ENCODE measurements at places on chromosomes 3 and 15.

GRCh38 chr3:99317201-99317600 is 321.2 kb upstream of the COL8A1 start:
- DNase-seq: no peak

- DNase-seq: no peak
These were observed 426.5 kb upstream of the KCNMB2 start for GRCh38 chr3:178109691-178110090.

GRCh38 chr3:52085681-52086282 is 29.4 kb upstream of the DUSP7 start:
- DNase-seq: no peak

- DNase-seq: no peak
These were observed 34.7 kb downstream of the LMLN start for GRCh38 chr3:197994736-197995135.

DNA sequence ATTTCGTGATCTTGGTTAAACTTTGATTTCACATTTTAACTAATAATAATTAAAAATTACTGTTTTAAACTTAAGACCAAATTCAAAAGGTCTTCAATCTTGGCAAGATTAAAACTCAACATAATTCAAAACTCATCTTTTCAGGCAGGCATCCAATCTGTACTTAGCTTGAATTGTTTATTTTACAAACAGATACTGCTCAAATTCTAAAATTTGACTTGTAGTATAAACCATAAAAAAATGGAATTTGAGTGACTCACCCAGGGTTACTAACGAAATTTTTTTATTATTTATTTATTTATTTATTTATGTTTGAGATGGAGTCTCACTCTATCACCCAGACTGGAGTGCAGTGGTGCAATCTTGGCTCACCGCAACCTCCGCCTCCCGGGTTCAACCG is 64.4 kb downstream of the GAP43 start:
- DNase-seq: no peak

- DNase-seq: no peak
These were observed 8.8 kb downstream of the NEK10 start for GRCh38 chr3:27360113-27361078.

GRCh38 chr15:65903296-65904073 is 34.2 kb downstream of the RAB11A start:
- no peak for DNase-seq

DNA sequence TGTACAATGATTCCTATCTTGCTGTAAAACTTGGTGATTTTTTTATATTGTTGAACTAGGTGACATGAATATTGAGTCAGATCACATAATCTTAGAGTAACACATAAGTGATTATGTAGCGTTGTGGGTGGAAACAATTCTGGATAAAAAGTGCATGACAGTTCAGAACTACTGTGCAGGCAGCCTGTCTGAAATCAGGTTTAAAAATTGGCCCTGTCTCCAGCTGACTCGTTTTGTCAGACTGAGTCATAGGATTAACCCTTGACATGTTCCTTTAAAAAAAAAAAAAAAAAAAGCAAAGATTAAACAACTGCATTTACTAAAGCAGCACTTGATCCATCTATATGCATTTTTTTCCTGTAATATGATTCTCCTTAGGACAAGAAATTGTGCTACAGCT is 160.0 kb upstream of the CGNL1 start:
- DNase-seq: no peak

GRCh38 chr3:170956647-170957046 is 48.2 kb upstream of the EIF5A2 start:
- no peak for DNase-seq

- no peak for DNase-seq
These were observed 34.0 kb downstream of the PCSK6 start for GRCh38 chr15:101455291-101456025.

- DNase-seq: no peak
These were observed 311.0 kb downstream of the CHST2 start for GRCh38 chr3:143430568-143430967.

- no peak for DNase-seq
These were observed 86.6 kb downstream of the LINGO1 start for GRCh38 chr15:77546050-77546501.

DNA sequence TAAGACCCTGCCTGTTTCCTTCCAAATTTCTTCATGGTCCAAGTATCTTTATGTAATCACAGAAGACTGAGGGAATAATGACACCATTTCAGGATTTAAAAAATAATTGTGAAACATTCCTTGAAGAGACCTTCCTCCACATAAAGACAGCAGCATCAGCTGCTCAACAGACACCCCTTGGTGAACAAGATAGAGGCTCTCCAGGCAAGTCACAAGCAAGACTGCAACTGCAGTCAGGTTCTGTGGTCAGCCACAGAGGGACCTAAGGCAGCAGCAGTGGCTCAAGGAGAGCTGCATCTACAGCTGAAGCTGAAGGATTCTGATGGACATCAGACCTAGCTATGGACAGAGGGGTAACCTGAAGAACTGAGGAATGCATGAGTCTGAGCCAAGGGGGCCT is 97.2 kb upstream of the C3orf80 start:
- DNase-seq: no peak

DNA sequence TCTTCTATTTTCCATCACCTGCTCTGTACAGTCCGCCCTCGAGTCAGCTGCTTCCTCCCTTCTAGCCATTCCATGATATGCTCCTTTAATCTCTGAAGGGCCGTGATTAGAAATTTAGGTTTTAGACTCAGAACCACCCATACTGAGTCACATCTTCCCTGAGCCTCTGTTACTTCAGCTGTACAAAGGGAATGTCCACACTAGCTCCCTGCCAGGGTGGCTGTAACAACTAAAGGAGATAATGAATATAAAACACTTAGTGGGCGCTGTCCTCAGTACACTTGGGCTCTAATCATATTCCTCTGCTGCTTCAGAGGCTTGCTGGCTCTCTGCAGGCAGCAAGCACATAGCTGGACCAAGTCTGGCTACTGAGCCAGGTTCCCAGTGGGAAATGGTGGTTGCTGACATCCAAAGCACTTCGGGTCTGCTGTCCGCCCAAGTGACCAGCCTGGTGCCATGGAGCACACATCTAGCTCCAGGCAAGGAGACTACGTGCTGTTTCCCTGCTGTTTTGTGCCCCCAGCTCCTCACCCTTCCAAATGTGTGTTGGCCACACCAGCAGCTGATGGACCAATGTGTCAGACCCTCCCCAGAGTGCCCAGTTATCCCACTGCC is 901 bp upstream of the CHST14 start:
- no peak for DNase-seq

- DNase-seq: no peak
These were observed 36.7 kb downstream of the FLNB start for GRCh38 chr3:58044691-58045483.

DNA sequence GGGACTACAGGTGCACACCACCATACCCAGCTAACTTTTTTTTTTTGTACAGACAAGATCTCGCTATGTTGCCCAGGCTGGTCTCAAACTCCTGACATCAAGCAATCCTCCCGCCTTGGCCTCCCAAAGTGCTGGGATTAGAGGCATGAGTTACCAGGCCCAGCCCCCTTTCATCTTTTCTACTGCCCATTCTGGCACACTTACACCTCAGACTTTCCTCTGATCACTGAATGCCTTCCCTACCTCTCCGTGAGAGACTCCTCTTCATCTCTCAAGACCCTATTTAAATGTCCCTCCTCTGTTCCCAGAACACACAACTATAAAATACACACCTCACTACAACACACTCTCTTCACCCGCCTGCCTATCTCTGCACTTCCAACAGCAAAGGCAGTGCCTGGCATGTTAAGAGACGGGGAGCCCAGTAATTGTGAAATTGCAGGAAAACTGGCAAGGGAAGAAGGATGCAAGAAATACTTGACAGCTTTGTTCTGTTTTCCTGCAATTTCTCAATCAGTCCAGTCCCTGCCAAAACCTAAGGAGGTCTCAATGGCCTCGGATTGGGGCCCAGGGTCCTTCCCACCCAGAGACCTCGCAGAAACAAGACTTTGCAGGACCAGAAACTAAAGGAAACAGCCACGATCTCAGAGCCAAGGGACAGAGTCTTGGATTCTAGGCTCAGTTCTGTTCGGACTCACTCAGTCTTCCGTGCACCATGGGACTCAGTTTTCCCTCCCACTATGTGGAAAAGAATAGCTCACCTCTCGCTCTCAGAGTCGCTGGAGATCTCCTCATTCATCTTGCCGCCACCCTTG is 849 bp downstream of the RRP9 start:
- DNase-seq: no peak

- no peak for DNase-seq
These were observed 55.0 kb downstream of the TMEM212 start for GRCh38 chr3:171898192-171898591.

GRCh38 chr3:46987319-46987742 is 7.9 kb downstream of the NBEAL2 start:
- DNase-seq: no peak

GRCh38 chr15:94237903-94238302 is 6.5 kb downstream of the MCTP2 start:
- DNase-seq: no peak

DNA sequence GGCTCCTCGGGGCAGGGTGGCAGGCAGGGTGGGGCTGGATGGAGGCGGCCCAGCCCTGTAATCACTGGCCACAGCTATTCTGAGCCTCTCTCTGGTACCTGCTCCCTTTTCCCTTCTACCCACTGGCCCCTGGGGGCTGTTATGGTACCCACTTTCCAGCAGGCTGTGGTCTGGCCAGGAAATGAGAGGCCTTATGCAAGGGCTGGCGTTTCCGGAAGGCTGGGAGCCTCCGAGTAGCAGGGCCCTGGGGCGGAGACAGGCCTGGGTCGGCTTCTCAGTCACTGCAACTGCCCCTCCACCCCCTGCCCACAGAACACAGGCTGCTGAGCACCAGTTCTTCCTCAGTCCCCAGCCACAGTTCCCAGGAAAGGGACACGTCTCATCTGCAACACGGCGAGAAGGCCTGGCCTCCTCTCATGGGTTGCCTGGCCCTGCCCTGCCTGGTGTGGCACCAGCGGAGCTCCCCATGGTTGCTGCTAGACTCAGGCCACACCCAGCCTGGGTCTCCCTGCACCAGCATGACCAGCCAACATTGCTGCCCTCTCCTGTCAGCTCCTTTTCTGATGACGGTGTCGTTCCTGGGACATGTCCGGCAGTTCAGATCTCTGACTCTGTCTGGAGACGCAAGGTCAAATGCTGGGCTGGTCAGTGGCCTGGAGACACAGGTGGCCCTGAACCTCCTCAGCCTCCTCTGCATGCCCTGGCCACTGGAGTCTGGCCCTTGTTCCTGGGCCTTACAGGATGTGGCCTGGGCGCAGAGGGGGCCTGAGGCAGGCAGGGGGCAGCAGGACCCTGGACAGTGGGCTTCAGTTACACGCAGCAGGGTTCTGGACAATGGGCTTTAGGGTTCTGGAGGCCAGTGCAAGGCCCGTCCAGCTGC is 6.5 kb downstream of the CHST13 start:
- no peak for DNase-seq

- no peak for DNase-seq
These were observed 108.3 kb upstream of the UBE2E1 start for GRCh38 chr3:23697416-23697815.

GRCh38 chr15:23860290-23861245 is 173.5 kb upstream of the NDN start:
- DNase-seq: no peak

DNA sequence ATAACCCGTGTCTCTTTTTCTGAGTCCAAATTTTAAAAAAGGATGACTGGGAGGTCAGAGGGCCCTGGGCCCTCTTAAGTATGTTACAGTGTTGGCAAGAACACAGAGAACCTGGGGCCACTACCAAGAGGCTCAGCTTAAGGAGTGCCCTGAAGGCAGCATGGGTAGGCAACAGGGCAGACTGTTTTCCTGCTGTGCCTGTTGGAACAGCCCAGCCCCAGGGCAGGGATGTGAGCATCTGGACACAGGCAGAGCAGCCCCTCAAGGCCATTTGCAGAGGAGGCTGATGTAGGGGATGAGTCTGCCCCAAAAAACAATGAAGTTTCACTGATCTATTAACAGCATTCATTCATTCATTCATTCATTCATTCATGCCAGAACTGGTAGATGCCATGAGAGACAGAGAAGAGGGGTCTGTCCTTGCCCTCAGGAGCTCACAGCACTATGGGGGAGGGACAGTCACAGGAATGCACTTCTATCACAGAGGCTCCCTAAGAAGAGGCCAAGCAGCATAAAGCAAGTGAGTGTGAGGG is 2.2 kb upstream of the LTF start:
- no peak for DNase-seq

- DNase-seq: peak; percentile 51
These were observed 53.7 kb downstream of the BDH1 start for GRCh38 chr3:197501879-197502620.

GRCh38 chr3:178263236-178263916 is 272.9 kb upstream of the KCNMB2 start:
- DNase-seq: no peak

DNA sequence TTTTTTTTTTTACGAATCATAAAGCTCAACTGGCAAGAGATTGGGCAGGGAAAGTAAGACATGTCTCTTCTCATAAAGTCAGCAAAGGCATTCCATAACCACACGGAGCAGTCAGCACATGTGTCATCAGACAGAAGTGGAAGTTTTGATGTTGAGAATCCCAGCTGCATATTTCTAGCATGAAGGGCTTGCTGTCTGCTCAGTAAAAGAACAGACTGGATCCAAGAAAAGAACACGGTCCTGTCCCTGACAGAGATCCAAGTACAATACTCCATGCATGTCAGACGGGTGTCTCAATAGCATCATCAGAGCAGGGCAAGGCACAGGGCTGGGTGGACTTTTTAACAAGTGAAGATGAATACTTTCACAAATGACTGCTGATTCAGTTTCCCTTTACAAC is 38.2 kb downstream of the ABI3BP start:
- DNase-seq: no peak

- peak; percentile 75 for DNase-seq
These were observed 93.9 kb upstream of the CCDC80 start for GRCh38 chr3:112734736-112735350.

DNA sequence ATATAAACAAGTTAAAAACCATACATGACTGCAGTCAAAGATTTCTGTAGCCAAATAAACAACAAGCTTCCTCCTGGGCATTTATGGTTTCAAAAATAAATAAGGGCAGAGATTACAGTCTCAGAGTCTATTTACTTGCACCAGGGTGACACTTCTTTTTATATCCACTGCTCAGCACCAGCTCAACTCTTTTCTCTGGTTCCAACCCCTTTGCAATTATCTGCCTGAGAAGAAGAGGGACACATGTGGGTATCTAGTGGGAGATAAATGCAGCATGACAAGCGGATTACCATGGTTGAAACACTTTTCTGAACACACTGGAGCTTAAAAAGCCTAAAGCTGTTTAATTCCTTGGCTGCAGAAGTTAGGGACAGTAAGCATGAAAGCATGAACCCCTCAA is 311.5 kb downstream of the CNTN3 start:
- no peak for DNase-seq

- DNase-seq: no peak
These were observed 46.3 kb downstream of the SENP7 start for GRCh38 chr3:101466465-101467309.

- no peak for DNase-seq
These were observed 57.4 kb upstream of the ST3GAL6 start for GRCh38 chr3:98705694-98706093.

- DNase-seq: no peak
These were observed 169.0 kb upstream of the IL12A start for GRCh38 chr3:159819676-159820075.

GRCh38 chr3:71076361-71077002 is 507.0 kb downstream of the FOXP1 start:
- DNase-seq: no peak

Measured in stimulated activated CD4-positive, alpha-beta T cell treated with anti-CD3 and anti-CD28 coated beads, Interleukin-2, amount 100 ng/mL, for 48 hours (primary cell).